ENCODE measurements at places on chromosomes 3 and 15. TPM values are rescaled to one million over a fixed set of nuclear protein-coding genes. Genes with fewer than 3 reads are reported as not detected.

SOX2 gene
- total RNA-seq = 0.67 TPM

ADAMTS17 gene
- 4.4 TPM for total RNA-seq

CNTN4 gene
- 5.3 TPM for total RNA-seq

TRH gene
- not detected for total RNA-seq

RBSN gene
- total RNA-seq = 18.5 TPM

NR1I2 gene
- 0.82 TPM for total RNA-seq

LDHAL6B gene
- not detected for total RNA-seq

AQP9 gene
- 2.9 TPM for total RNA-seq

CFAP100 gene
- not detected for total RNA-seq

ZNF385D gene
- total RNA-seq = 1.1 TPM

PTH1R gene
- total RNA-seq = 7.2 TPM

Measured in right atrium auricular region (tissue), 2 donors.